ENCODE measurements at places on chromosomes 4 and X.

DNA sequence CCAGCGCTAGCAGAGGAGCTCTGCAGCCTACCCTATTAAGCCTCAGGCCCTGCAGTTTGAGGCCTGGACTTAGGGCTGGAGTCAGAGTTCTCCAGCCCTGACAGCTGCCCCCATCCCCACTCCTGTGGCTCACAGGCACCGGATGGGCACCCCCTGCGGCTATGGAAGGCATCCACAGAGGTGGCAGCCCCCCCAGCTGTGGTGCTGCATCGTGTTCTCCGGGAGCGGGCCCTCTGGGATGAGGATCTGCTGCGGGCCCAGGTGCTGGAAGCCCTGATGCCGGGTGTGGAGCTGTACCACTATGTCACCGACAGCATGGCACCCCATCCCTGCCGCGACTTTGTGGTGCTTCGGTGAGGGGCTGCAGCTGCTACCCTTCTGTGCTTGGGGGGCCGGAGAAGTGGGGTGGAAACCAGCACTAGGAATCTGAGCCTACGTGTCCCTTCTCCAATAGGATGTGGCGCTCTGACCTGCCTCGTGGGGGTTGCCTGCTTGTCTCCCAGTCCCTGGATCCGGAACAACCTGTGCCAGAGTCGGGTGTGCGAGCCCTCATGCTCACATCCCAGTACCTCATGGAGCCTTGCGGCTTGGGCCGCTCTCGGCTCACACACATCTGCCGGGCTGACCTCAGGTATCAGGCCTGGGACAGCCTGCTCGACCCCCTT, 76.2 kb downstream of the STARD8 start:
- no peak for DNase-seq

DNA sequence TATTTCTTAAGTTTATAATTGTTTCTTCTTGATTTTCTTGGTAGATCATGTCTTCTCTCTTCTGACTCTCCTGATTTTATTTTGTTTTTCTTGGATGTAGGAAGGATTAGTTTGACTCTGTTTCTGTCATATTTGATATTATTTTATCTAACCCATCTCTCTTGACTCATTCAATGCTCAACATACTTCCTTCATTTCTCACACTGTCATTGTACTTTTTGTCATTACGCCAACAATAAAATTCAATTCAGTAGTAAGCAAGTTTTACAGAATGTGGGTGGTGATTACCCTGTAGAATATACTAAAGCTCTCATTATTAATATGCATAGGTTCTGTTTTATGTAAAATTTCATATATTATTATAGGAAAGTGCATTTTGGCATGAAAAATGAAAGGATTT, 1303.0 kb upstream of the AGA start:
- no peak for DNase-seq

- DNase-seq, result no peak
These were observed 71.6 kb downstream of the MAML3 start for GRCh38 chr4:140082391-140082755.

GRCh38 chr4:140568507-140569306, at the start of gene UCP1:
UCP1 (minus strand) TSS chr4:140568961; CDS start chr4:140568729, 232 bp downstream.
- DNase-seq, result no peak

DNA sequence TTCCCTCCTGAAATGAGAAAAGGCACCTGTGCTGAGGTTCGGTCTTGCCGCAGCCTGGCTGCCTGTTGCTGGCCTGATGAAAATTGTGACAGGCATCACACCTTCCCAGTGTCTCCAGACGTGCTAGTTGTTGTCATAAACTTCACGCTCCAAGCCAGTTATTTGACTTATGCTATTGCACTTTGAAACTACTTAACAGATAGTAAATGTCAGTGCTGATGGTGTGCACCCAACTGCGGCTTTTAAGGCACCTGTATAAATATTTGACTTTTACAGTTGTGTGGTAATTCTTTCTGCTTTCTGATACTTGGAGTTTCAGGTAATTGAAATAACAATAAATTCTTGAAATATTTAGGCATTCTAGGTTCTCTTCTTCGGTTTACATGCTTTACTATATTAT, 1.8 kb downstream of the WWC2 start:
- DNase-seq, result no peak

- no peak for DNase-seq
These were observed 742.6 kb downstream of the FAT4 start for GRCh38 chr4:126057371-126057770.

- DNase-seq, result no peak
These were observed 45.1 kb downstream of the DTHD1 start for GRCh38 chr4:36326476-36327029.

GRCh38 chr4:170271723-170272122, 182.0 kb upstream of the AADAT start:
- DNase-seq, result no peak

DNA sequence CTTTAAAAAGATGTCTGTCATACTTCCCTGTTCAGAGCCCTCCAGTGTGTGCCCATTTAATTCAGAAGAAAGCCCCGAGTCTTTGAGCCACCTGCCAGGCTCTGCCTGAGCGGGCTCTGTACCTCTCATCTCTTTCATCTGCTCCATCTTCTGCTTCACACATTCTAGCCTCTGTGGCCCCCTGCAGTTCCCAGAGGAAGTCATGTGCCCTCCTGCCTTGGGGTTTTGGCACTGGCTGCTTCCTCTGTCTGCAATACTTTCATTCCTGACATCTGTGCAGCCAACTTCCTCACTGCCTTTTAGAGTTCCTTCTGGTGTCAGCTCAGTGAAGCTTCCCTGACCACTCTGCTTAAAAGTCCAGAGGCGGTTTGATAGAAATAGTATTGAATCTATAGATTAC, 6.2 kb upstream of the STK32B start:
- DNase-seq, result no peak

Measured in stimulated activated CD4-positive, alpha-beta T cell treated with anti-CD3 and anti-CD28 coated beads, Interleukin-1b, Interleukin-23, amount 100 ng/mL, for 1 hour (primary cell).